ENCODE measurements at places on chromosomes 7 and 10.

- no peak overlapping the region for H3K4me3 ChIP-seq
- H3K27me3 ChIP-seq, result no peaks in the 10 kb centered on the region
- peaks cover 19% of the 10 kb centered on the region for H3K36me3 ChIP-seq
- no peak for DNase-seq
- H3K27ac ChIP-seq, result no peak overlapping the region
- peaks cover 4% of the 10 kb centered on the region for H3K4me1 ChIP-seq
These were observed 16.6 kb downstream of the RPP38 start for GRCh38 chr10:15113766-15114165.

- peaks cover 8% of the 10 kb centered on the region for H3K36me3 ChIP-seq
- no peak overlapping the region for H3K4me3 ChIP-seq
These were observed 8.3 kb downstream of the PI4K2A start for GRCh38 chr10:97648562-97649404.

DNA sequence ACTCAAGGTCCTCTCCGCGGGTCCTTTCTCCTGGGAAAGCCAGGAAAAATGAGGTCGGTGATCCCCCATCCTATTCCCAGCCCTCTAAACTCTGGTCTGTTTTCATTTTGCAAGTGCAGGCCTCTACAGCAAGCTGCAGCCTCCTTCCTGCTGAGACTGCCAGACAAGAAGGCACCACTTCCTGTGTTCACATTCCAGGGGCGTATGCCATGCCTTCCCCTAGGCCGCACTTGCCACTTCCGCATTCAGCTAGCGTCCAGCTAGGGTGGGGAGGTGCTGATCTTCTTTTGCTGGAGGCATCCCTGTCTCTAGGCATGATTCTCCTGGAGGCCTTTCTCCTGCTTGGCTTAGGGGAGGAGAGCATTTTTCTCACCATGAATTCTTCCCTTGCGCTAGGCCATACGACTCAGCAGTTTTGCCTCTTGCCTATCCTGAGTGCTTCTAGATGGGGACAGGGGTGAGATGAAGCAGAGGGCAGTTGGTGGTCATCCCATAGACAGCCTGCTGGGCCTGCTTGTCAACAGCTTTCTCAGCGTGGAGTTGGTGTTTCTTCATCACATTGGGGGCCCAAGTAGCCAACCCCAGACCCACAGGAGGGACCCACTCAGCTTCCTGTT is 328.9 kb downstream of the RPS24 start:
- peaks cover 13% of the 10 kb centered on the region for H3K4me1 ChIP-seq
- H3K27ac ChIP-seq, result peak overlapping the region; percentile 60
- H3K36me3 ChIP-seq, result no peaks in the 10 kb centered on the region

GRCh38 chr10:71285180-71285545 is 33.9 kb upstream of the SLC29A3 start:
- no peaks in the 10 kb centered on the region for H3K27me3 ChIP-seq
- no peak overlapping the region for H3K4me3 ChIP-seq
- no peaks in the 10 kb centered on the region for H3K36me3 ChIP-seq

GRCh38 chr7:76241141-76241540 is 39.4 kb downstream of the SRRM3 start:
- H3K27me3 ChIP-seq, result peaks cover 13% of the 10 kb centered on the region
- H3K27ac ChIP-seq, result no peak overlapping the region
- DNase-seq, result no peak
- no peaks in the 10 kb centered on the region for H3K4me1 ChIP-seq

- DNase-seq, result no peak
- no peak overlapping the region for H3K27ac ChIP-seq
These were observed 205.1 kb upstream of the BMPER start for GRCh38 chr7:33700001-33700899.

DNA sequence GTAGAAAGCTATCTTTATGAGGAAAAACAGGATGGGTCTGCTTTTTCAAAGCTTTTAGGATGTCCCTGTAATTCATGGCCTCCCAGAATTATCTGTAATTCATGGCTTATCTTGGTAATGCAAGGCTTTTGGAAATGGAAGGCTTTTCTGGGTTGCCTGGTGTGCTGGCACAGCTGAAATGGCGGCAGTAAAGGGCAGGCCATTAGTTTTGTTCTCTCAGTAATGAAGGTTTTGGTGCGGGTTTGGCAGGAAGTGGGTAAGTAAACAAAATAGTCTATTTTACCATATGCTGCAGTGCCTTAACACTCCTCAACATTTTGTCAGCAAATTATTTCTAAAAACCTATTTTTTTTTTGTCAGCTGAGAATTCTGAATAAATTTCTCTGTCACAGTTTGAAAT is 69.3 kb downstream of the LRGUK start:
- no peaks in the 10 kb centered on the region for H3K27me3 ChIP-seq
- H3K4me3 ChIP-seq, result no peak overlapping the region
- DNase-seq, result no peak

- no peak overlapping the region for H3K4me3 ChIP-seq
- H3K36me3 ChIP-seq, result no peaks in the 10 kb centered on the region
- peak overlapping the region; percentile 37 for H3K27ac ChIP-seq
These were observed 10.6 kb upstream of the TSPAN14 start for GRCh38 chr10:80443531-80443974.

- H3K27me3 ChIP-seq, result peaks cover 17% of the 10 kb centered on the region
- DNase-seq, result no peak
- no peaks in the 10 kb centered on the region for H3K4me1 ChIP-seq
- H3K36me3 ChIP-seq, result no peaks in the 10 kb centered on the region
- no peak overlapping the region for H3K27ac ChIP-seq
These were observed 6.4 kb downstream of the KIAA1549 start for GRCh38 chr7:138974675-138975292.

DNA sequence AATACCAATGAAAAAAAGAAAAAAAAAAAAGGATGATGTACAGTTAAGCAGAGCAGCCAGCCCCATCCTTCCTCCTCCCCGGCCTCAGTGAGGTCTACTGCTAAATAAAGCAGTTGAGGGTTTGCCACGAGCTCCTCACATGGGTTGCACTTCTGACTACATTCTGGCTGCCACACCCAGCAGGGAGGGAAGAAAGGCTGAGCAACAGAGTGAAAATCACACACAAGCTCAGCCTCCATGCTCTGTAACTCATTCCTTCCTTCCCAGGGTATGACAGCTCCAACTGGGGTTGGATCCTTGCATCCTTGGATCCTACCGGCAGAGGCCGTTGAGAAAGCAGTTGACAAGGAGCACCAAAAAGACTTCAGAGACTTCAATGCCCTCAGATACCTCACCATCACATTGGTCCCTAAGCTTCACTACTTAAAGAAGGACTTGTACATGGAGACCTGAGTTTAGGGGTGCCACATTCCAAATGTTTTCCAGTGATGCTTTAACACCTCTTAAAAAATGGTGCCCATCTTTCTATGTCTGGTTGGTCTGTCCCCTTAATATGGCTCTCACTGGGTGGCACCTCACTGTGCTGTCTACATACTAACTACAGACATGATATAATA is 52.9 kb upstream of the PIK3CG start:
- no peak overlapping the region for H3K4me3 ChIP-seq
- no peak for DNase-seq
- H3K27me3 ChIP-seq, result no peaks in the 10 kb centered on the region
- no peak overlapping the region for H3K27ac ChIP-seq

GRCh38 chr10:70660722-70661121 is 11.6 kb upstream of the ADAMTS14 start:
- H3K27ac ChIP-seq, result no peak overlapping the region
- H3K4me1 ChIP-seq, result peaks cover 10% of the 10 kb centered on the region
- no peaks in the 10 kb centered on the region for H3K36me3 ChIP-seq
- no peak overlapping the region for H3K4me3 ChIP-seq
- DNase-seq, result no peak
- no peaks in the 10 kb centered on the region for H3K27me3 ChIP-seq

DNA sequence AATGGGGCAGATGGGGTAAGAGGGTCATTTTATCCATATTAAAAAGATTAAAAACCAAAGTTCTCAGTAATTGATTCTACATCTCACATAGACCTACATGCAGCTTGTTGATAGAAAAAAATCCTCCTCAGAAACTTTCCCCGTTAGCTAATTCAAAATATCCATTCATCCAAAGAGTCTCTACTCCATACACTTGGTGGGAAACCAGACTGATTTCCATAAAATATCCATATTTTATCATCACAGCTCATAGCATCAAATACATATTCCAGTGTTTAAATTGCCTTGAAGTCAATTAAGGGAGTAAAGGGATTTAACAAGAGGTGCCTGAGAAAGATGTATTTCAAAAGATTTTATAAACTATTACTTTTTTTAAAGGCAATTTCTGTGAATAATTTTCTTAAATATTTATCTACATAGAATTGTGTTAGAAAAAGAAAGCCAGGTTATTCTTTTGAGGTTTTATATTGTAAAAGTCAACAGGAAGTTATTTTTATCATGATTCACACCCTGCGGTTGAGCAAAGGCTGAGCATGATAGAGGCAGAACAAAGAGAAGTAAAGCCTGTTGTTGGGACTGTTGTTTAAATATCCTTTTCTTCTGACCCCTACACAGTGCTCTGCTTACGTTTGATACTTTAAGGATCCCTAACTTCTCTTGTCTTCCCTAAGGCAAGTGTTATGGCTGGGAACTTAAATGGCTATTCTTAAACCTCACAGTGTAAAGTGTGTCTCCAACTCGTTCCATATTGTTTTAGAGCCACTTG is 266.7 kb downstream of the PRKG1 start:
- no peaks in the 10 kb centered on the region for H3K4me1 ChIP-seq
- H3K27ac ChIP-seq, result no peak overlapping the region
- H3K36me3 ChIP-seq, result no peaks in the 10 kb centered on the region
- DNase-seq, result no peak
- H3K27me3 ChIP-seq, result no peaks in the 10 kb centered on the region

DNA sequence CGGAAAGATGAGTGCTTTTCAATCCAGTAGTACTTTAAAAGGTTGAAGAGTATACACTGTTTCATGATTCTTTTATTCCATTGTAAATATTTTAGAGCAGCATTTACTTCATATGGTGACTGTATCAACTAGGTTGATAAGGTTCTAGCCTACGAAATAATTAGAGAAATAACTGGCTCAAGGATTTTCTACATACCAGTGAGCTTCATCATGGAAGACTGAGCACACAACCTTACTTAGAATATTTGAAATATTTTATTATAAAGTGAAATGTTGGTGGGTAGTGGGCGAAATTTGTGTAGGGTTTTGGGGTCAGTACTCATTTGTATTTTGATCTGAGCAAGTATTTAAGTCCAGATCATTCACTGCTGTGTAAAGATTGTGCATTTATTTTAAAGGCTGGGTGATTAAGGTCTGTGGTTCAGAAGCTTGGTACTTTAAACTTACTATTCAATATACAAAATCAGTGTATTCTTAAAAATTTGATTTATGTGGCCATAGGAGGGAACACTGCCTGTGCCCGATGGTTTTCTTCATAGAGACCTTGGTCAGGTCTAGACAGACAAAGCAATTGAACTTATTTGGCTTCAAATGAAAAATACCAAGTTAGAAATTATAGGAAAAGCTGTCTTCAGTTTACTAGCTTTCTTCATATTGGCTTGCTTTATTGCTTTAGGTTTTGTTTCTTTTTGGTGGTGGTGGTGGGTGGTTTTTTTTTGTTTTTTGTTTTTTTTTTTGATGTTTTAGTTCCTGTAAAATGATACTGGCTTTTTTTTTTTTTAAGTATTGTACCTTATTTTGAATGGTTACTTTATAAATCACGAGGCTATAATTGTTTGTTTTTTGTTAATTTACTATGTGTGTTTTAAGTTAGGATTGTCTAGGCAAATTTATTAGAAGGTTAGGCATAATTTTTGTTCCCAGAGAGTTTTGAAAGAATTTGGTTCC is 3.0 kb downstream of the KMT2E start:
- H3K4me1 ChIP-seq, result peaks cover 36% of the 10 kb centered on the region
- H3K27me3 ChIP-seq, result no peaks in the 10 kb centered on the region
- peak overlapping the region; percentile 95 for H3K4me3 ChIP-seq
- peak overlapping the region; percentile 99 for H3K27ac ChIP-seq
- peaks cover 49% of the 10 kb centered on the region for H3K36me3 ChIP-seq

- peak overlapping the region; percentile 38 for H3K27ac ChIP-seq
- H3K4me1 ChIP-seq, result peaks cover 57% of the 10 kb centered on the region
- peak; percentile 22 for DNase-seq
- H3K36me3 ChIP-seq, result no peaks in the 10 kb centered on the region
- H3K27me3 ChIP-seq, result no peaks in the 10 kb centered on the region
- no peak overlapping the region for H3K4me3 ChIP-seq
These were observed 44.2 kb upstream of the TMEM213 start for GRCh38 chr7:138753610-138754009.

GRCh38 chr7:24725554-24726241 is 31.6 kb downstream of the GSDME start:
- peaks cover 28% of the 10 kb centered on the region for H3K4me1 ChIP-seq
- no peaks in the 10 kb centered on the region for H3K36me3 ChIP-seq
- no peak overlapping the region for H3K27ac ChIP-seq
- H3K27me3 ChIP-seq, result peaks cover 10% of the 10 kb centered on the region
- no peak for DNase-seq

DNA sequence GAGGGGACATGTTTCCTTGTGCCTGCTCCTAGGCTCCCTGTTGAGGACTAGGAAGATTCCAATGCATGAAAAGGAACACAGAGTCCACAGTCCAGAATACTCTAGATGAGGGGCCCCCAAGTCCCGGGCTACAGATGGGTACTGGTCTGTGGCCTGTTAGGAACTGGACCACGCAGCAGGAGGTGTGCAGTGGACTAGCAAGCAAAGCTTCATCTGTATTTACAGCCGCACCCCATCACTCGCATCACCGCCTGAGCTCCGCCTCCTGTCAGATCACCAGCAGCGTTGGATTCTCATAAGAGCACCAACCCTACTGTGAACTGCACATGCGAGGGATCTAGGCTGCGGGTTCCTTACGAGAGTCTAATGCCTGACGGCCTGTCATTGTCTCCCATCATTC is 233.0 kb upstream of the MKLN1 start:
- no peak overlapping the region for H3K4me3 ChIP-seq
- H3K27ac ChIP-seq, result no peak overlapping the region
- peaks cover 12% of the 10 kb centered on the region for H3K36me3 ChIP-seq
- peaks cover 75% of the 10 kb centered on the region for H3K4me1 ChIP-seq

DNA sequence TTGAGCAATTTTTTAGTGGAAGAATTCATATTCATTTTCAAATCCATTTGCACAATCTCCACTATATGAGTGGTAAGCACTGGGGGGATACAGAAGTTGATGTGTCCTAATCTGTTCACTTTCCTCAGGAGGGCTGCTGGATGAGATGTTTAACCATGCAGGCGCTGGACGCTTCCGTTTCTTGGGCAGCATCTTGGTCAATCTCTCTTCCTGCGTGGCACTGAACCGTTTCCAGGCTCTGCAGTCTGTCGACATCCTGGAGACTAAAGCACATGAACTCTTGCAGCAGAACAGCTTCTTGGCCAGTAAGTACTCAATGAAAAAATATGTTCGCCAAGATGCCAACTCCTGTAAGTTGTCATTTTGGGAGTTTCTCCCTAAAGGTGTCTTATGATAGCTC is 179.3 kb downstream of the ABCA13 start:
- H3K36me3 ChIP-seq, result no peaks in the 10 kb centered on the region
- no peaks in the 10 kb centered on the region for H3K4me1 ChIP-seq
- no peak overlapping the region for H3K27ac ChIP-seq
- no peak overlapping the region for H3K4me3 ChIP-seq

All from activated naive CD4-positive, alpha-beta T cell treated with anti-CD3 and anti-CD28 coated beads for 36 hours (primary cell).